Stimulated activated CD8-positive, alpha-beta memory T cell treated with anti-CD3 and anti-CD28 coated beads, Interleukin-15, amount 100 ng/mL, for 4 hours (primary cell): ENCODE measurements at places on chromosomes 6 and 20.

DNA sequence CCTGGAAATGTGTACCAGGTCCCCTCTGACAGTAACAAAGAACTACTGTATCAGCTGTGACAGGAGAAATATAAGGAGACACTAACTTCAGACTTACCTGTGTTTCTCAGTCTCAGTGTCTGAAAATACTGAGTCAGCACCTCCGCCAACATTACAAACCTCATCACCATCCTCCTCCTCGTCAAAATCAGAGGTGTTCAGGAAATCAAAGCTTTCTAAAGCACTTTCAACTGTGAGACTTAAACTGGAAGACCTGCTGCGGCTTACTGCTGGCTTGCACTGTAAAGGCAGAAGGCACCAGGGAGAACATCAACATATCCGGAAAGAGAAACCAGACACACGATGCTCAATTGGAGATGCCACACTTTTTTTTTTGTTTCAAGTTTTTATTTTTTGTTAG, 40.3 kb upstream of the ARMH2 start:
- DNase-seq: no peak

- DNase-seq: no peak
These were observed 231.6 kb downstream of the MAFB start for GRCh38 chr20:40457404-40457803.

DNA sequence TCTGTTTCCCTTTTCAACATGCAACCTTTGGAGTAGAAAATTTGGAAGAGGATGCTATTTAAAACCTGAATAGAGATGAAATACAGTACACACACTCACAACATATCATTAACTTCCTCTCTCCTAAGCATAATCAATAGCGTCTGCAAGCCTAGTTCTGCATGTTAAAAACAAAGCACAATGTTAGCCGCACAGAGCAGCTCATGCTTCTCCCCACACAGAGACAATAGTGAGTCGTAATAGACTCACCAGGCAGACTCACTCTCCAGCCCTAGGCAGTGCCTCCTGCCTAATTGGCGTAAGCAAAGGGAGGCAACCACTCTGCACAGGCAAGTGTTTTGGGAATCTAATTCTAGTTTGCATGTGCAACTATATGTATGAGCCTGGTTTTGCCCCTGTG, 45.8 kb upstream of the ARID1B start:
- DNase-seq: no peak

GRCh38 chr6:3247255-3248146, 11.2 kb upstream of the PSMG4 start:
- no peak for DNase-seq

GRCh38 chr6:21999012-21999528, 297.8 kb downstream of the PRL start:
- no peak for DNase-seq

DNA sequence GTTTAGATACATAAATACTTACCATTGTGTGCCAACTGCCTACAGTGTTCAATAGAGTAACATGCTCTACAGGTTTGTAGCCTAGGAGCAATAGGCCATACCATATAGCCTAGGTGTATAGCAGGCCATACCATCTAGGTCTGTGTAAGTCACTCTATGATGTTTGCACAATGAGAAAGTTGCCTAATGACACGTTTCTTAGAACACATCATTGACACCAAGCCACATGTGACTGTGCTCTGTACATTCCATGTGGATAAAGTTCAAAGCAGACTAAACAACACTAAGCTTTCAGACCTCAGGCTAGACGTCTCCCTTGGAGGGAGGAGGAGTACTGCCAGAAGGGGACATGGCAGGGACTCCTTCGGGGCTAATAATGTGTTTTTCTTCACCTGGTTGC, 93.6 kb downstream of the KIF16B start:
- DNase-seq: no peak

DNA sequence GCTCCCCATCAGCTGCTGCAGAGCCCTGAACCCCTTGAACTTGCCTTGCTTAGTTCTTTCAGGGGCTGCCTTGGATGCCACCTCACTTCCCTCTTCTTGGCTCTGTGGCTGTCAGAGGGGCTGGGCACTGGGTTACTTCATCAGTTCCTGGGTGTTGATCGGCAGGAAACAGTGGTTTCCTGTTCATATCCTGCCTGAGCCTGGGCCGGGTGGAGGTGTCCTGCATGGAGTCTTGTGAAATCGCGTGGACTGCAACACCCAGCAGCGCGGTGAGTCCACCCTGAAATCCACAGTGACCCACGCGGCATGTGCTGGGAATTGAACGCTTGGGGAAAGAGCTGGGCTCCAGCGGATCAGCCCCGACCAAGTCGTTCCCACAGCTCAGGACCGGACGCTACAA, 97.5 kb downstream of the CDH26 start:
- peak; percentile 19 for DNase-seq
